ENCODE measurements at places on chromosomes 16 and 17.

GRCh38 chr16:84013787-84014569, 28.6 kb downstream of the SLC38A8 start:
- peak; percentile 89 for DNase-seq

DNA sequence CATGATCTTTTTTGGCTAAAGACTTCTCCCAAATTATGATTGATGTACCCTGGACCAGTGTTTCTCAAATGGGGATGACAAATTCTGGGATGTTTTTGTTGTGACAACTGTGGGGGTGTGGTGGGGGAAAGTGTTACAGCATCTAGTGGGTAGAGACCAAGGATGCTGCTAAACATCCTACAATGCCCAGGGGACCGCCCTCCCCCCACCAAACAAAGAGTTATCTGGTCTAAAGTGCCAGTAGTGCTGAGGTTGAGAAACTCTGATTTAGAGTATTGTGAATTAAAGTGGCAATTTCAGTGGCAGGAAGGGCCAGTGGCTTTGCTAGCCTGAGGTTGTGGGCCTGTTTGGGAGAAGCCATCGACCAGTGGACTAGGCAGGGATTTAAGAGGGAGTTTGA, 33.3 kb downstream of the SLC47A2 start:
- no peak for DNase-seq

DNA sequence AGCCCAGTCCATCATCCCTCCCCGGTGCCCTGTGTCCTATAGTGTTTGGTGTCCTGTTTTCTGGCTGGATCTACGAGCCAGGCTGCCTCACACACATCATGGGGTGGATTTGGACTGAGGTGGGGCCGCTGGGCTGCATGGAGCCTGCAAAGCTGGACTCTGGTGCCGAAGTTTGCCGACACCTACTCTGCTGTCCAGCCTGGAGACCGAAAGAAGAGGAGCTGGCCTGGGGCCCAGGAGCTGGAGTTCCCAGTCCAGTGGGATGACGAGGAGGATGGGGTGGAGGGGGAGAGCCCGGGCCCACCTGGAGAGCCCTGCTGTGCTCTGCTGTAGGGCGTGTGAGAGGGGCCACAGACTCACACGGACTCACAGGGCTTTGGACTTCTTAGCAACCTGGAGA, 40.3 kb upstream of the ENPP7 start:
- no peak for DNase-seq

DNA sequence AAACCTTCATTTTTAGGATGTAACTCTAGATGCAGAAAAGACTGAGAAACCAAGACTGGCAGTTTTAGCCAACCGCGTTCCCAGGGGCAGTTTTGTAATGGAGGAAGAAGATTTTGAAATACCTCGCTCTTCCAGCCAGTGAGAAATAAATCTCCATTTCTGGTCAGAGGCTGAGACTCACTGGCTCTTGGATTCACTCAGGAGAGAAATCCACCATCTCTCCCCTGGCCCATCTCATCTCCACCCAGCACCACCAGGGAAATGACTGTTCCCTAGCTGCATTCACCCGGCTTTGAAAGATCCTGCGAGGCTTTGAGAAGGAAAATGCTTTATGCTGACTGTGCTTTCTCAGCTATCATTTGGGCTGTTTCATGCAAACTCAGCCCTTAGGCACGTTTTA, 185.2 kb downstream of the SOX9 start:
- DNase-seq: no peak

DNA sequence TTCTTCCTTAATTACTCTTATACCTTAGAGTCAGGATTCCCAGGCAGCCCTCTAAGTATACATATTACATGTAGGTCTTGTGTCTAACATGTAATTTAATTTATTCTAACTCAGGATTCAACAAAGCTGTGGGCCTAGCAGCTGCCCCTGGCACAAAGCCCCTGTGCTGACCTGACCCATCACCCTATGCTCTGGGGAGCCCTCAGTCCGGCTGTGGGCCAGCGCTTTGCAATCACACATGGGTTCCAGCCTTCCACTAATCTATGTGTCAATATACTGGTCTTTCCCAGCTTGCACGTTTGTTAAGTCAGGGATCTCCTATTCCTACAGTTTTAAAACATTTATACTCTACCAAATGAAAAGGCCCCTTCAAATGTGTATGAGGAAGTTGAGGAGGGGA, 62.7 kb upstream of the SREBF1 start:
- no peak for DNase-seq

GRCh38 chr17:82416771-82417170, 1.4 kb upstream of the HEXD start:
- DNase-seq: no peak

- DNase-seq: no peak
Measured at GRCh38 chr17:19753661-19754463, 5.8 kb upstream of the ALDH3A1 start.

DNA sequence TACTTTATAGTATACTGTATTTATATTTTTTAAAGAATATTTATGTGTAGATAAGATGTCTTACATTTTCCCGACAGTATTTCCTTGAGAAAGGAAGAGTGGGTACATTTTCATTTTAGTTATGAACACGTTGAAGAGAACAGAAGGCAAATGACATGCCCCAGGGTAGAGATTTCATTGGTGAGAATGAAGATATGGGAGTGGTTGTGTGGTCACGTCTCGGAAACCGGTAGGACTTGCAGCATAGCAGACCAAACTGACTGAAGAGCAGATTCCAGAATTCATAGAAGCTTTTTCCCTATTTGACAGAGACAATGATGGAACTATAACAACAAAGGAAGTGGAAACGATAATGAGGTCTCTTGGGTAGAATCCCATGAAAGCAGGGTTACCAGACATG, 71.7 kb downstream of the KCNJ2 start:
- DNase-seq: no peak

GRCh38 chr17:72903522-72903921, 189.0 kb downstream of the SLC39A11 start:
- DNase-seq: no peak

- DNase-seq: no peak
Measured at GRCh38 chr16:87958632-87959031, 7.4 kb downstream of the BANP start.

DNA sequence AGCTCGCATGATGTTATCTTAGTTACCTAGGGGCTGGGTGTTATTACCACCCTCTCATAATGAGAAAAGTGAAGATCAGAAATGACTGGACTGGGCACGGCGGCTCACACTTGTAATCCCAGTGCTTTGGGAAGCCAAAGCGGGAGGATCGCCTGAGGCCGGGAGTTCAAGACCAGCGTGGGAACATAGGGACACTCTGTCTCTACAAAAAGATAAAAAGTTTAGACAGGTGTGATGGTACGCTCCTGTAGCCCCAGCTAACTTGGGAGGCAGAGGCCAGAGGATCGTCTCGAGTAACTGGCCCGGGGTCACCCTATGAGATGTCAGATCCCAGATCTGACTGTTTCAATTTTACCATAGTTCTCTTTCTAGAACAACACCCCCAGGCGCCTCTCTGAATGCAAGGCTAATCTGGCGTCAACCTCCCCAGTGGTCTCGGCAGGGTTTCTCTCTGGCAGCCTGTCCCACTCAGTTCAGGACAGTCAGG, 1.9 kb upstream of the CCDC102A start:
- DNase-seq: peak; percentile 80
